ENCODE measurements at places on chromosomes 11 and 22.

DNA sequence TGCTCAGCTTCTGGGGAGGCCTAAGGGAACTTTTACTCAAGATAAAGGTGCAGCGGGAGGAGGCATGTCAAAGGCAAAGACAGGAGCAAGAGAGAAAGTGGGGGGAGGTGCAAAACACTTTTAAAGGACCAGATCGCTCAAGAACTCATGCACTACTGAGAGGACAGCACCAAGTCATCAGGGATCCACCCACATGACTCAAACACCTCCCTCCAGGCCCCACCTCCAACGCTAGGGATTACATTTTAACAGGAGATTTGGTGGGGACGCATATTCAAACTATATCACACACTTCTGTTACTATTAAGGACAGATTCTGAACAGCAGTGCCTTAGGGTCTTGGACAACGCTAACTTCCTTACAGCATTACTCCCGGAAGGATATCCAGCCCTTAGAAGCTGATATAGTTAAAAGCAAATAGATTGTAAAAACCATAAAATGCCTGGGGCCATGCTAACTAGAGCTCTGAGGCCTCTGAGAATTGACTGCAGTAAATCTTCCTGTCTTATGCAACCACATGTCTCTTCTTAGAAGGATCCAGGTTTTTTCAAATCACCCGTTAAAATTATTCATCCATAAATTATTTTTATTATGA lies 16.7 kb upstream of the ZC3H12C start:
- DNase-seq: no peak

GRCh38 chr11:130585545-130585944 lies 137.1 kb downstream of the ADAMTS15 start:
- no peak for DNase-seq

GRCh38 chr11:65871811-65872548 lies 620 bp downstream of the EFEMP2 start:
- no peak for DNase-seq

DNA sequence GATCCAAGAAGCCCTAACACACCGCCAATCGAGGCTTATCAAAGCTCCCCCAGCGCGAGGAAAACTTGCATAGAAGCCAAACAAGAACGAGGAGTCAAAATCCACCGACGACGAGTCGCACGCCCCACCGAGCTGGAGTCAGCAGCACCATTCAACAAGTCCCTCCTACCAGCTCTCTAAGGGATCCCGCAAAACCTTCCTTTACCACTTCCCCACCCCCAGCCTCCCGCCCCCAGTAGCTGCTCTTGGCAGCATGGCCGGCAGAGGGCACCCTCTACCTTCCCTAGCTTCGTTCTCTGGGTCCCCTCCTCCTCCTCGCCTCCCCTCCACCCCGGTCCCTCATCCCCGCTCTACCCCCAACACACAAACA lies 1.4 kb downstream of the BDNF start:
- peak; percentile 79 for DNase-seq

DNA sequence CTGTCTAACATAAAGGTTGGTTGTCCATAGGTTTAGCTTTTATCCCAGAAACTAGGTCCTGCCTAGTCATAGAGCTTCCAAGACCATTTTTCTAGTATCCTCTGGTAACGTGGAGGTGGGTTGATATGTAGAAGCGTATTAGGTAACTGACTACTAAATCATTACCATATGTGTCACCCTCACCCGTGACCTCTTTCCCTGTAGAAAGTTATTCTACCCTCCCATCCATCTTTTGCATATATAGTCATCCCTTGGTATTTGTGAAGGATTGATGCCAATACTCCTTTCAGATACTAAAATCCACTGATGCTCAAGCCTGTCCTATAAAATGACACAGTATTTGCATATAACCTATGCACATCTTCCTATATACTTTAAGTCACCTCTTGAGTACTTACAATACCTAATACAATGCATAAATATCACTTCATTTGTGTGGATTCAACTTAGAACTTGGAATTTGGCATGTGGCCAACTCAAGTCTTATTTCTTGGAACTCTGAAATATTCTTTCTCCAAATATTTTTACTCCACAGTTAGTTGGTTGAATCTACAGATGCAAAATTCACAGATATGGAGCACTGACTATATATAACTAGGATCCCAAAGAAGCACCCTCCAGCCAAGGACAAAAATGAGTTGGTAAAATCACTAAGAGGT lies 497.0 kb upstream of the TENM4 start:
- DNase-seq: no peak

GRCh38 chr11:130212431-130212961 lies 52.9 kb downstream of the ST14 start:
- no peak for DNase-seq

DNA sequence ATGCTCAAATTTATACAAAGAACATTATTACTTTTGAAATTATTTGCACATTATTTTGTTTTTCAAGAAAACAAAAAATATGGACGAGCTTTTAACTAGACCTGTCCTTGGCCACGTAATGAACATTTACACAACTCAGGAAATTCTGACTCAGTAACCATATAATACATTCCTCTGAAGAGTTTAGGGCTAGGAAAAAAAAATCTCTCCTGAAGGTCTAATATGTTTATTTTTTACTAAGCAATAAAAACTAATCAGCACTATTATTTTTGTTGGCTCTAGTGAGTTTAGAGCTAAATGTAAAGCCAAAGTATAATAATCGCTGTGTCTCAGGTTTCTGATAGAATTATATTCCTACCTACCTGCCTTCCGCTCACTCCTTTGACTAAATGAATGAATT lies 187.5 kb downstream of the SWAP70 start:
- no peak for DNase-seq

GRCh38 chr11:95548416-95548815 lies 241.2 kb downstream of the FAM76B start:
- no peak for DNase-seq

GRCh38 chr22:46214616-46215015 lies 35.5 kb downstream of the CDPF1 start:
- no peak for DNase-seq

DNA sequence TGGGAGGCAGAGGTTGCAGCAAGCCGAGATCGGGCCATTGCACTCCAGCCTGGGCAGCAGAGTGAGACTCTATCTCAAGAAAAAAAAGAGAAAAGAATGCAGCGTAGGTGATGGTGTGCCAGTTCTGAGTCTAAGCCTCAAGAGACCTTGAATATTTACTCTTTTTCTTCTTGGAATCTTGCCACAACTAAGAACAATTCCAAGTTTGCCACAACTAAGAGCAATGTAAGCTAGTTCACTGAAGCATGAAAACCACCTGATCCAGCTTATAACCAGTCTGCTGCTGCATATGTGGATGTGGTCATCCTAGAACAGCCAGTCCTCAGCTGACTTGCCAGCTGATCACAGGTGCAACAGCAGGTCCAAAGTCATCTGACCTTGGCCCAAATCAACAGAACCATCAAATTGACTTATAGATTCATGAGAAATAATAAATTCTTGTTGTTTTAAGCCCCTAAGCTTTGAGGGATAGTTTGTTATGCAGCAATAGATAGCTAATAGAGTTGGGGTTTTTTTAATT lies 25.4 kb upstream of the SEZ6L start:
- DNase-seq: peak; percentile 68

- DNase-seq: no peak
Observed at GRCh38 chr11:30730011-30730410, 143.9 kb upstream of the MPPED2 start.

DNA sequence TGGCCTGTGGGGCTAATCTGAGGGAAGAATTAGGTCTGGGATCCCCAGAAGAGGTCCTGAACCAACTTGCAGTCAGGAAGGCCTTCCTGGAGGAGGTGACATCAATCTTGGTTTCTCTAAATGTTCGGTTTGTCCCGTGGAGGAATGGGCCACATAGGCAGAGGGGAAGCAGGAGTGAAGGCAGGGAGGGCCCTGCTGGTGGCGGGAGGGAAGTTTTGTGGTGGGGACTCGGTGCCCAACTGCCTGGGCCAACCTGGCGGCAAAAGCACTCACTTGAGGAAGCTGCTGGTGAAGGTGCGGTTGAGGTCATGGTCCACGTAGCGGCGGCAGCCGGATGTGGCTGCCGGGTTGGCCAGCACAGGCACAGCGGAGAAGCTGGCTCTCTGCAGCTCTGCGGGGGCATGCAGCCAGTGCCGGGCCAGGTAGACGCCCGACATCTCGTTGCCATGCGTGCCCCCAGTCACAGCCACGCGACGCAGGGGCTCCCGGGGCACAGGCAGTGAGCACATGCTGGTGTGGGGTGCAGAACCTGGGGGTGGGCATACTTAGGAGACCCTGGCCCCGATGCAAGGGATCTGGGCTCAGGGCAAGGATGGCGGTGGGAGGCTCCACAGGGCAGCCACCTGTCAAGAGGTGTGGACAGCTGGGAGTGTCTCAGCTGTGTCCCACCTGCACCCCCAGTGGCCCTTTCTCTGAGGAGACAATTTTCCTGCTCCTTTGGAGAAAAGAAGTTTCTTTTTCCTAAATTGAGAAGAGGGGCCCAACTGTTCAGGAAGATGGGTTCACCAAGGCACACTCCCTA lies 3.8 kb downstream of the ACY3 start:
- no peak for DNase-seq

- DNase-seq: peak; percentile 94
Observed at GRCh38 chr22:17471886-17472535, 91.3 kb upstream of the SLC25A18 start.

DNA sequence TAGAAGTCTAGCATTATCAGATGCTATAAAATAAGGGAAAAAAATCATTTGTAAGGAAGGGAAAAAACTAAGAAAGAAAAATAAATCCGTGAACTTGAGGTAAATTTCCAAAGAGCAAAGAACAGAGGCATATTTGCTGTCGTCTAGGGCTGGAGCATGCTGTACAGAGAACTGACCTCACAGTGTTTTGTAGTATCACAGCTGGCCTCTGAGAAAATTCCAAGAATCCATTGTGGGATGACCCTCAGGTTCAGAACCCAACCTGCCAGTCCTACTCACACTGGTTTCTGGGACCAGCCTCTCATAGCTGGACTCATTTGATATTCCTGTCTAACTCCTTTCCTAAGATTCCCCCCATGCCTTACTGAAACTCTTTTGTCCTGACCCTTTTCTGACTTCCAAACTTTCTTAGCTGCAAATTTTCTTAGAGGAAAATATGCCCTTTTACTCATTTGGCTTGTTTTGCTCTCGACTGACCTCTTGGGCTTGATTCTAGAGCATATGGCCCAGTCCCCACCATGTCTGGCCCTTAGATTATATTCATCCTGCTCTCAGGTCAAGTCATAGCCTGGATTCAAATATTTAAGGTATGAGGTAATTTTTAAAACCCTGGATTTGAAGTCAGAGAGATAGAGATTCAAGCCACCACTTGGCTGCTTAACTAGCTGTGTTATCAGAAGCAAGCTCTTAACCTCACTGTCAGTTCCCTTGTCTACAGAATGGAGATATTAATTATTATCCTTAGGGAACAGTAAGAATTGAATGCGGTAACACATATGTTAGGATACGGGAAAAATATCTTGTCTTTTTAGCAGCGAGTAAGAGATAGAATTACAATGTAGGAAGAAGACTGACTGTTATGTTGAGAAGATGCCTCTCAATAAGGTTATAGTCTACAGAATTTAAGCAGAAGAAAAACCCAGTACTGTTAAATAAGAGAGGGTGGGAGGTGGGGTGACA lies 89.7 kb upstream of the KCNA4 start:
- no peak for DNase-seq

DNA sequence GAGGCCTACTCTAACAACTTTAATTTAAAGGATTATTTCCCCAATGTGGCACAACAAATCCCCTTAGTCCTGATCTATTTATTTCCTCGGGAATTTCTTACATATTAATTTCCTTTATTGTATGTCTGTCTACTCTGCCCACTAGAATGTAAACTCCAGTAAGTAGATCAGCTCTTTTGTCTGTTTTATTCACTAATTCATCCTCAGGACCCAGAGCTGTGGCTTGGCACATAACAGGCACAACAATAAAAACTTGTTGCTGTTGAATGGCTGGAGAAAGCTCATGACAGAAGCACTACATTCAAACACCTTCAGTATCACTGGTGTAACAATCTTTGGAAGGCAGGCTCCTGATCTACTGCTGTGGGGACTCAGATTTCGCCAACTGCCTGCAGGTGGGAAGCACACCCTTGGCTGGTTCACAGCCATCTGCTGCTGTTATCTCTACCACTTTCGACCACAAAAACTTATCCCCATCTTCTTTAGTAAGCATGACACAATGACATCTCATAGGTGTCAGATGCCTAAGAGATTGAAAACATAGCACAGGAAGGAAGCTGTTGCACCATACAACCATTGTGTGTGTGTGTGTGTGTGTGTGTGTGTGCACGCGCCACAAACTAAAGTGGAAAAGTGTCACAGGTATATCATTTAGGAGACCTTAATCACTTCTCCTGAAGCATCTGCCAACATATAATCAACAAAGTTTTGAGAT lies 11.9 kb downstream of the HIRA start:
- peak; percentile 63 for DNase-seq

DNA sequence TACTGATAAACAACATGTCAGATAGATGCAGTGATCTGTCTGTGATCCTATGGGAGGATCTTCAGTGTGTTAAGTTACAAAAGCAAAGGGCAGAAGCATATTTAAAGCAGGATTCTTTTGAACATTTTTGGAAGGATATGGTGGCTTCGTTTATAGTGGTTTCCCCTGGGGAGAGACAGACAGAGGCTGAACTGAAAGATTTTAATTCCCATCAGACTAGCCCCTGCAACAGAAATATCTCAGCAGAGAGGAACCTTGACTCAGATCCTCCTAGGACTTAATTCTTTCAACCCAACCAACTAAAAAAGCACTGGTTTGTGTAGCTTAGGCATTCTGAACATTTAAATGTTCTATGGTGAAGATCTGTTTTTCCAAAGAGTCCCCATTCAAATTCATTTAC lies 5.7 kb downstream of the CLTCL1 start:
- no peak for DNase-seq

GRCh38 chr11:61613051-61613450 lies 32.2 kb upstream of the SYT7 start:
- DNase-seq: peak; percentile 30

- no peak for DNase-seq
Observed at GRCh38 chr11:90822996-90823395, 600.1 kb upstream of the CHORDC1 start.

- DNase-seq: no peak
Observed at GRCh38 chr11:115333949-115334348, 170.3 kb downstream of the CADM1 start.

DNA sequence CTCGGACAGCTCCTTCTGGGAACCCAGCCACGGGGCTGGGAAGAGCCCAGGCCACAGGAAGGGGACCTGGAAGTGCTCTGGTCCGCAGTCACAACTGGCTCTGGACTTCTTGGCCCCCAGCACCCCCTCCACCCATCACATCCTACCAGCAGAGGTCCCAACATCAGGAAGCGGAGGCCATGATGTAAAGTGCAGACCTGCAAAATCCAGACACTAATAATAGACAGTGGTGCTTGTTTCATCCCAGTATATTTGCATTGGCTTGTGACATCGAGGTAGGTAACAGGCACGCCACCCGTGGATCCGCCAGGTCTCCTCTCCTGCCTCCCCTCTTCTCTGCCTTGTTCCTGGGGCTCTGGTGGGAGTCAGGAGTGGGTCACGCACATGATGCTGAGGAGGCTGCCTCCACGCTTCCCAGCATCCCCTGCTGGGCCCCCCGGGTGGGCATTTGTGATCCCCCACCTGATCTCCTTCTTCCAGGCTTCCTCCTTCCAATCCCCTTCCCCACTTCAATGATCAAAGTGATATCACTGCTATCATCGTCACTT lies 1454.0 kb downstream of the BRD1 start:
- DNase-seq: no peak

GRCh38 chr11:64876835-64877341 lies 1.5 kb downstream of the EHD1 start:
- no peak for DNase-seq

- DNase-seq: no peak
Observed at GRCh38 chr11:61630089-61630488, 49.2 kb upstream of the SYT7 start.

GRCh38 chr22:31075961-31076360 lies 5.2 kb upstream of the SMTN start:
- DNase-seq: no peak

Measured in NCI-H524 (cell line).